Myocyte (in vitro differentiated cells): ENCODE measurements at places on chromosomes 1 and 21. TPM values are rescaled to one million over a fixed set of nuclear protein-coding genes. Genes with fewer than 3 reads are reported as not detected.

The KCNT2 gene
- 0.62 and 1.1 TPM in 2 replicates for total RNA-seq

The DDI2 gene
- 26.6 and 34.7 TPM in 2 replicates for total RNA-seq

The LCE1E gene
- not detected in 2 replicates for total RNA-seq

The KDF1 gene
- total RNA-seq, result not detected in 2 replicates

The MARK1 gene
- 0.08 TPM in 1 of 2 replicates, not detected in the other for total RNA-seq
